ENCODE measurements at places on chromosomes 16 and 17. TPM values are rescaled to one million over a fixed set of nuclear protein-coding genes. Genes with fewer than 3 reads are reported as not detected.

DNA sequence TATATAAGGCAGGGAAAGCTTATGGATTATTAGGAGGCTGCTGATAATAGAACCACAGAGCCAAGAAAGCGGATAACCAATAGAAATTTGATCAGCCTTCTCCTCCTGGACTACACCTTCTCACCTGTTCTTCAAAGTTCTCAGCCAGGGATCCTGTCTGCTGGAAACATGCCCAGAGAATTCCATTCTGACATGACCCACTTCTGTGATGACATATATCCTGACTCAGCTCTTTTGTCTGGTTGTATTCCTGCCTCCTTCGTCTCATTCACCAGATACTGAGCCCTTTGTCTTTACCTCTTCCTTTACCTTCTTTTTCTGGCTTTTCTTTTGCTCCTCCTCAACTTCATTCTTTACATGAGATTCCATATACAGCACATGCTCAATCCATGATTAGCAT lies 576.1 kb downstream of the CDH11 start:
- no peak for DNase-seq
- no peaks in the 10 kb centered on the region for H3K4me1 ChIP-seq
- no peak overlapping the region for H3K27ac ChIP-seq
- H3K36me3 ChIP-seq: no peaks in the 10 kb centered on the region
- H3K27me3 ChIP-seq: no peaks in the 10 kb centered on the region

DNA sequence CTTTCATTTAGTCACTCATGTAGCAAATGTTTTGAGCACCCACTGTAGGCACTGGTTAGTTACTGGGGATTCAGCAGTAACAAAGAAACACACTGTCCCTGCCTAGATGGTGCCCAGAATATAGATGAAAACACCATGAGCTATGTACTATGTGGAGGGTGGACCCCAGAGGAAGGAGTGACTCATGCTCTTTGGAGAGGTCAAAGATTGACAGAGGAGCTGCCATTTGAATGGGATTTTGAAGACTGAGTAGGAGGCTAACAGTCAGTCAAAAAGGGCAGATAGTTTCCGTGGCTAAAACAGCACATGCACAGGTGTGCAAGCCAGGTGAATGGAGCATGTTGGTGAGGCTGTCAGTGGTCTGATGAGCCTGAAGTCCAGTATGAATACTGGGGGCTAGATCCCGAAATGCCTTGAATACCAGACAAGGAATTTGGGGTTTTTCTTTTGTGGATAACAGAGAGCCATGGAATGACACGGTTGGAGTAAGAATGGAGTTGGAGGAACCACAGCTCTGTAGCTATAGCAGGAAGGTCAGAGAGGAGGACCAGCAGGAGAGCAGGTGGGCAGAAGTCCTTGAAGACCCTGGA lies 6.1 kb downstream of the IL21R start:
- H3K4me1 ChIP-seq: no peaks in the 10 kb centered on the region
- no peaks in the 10 kb centered on the region for H3K27me3 ChIP-seq
- H3K4me3 ChIP-seq: no peak overlapping the region
- H3K36me3 ChIP-seq: no peaks in the 10 kb centered on the region

DNA sequence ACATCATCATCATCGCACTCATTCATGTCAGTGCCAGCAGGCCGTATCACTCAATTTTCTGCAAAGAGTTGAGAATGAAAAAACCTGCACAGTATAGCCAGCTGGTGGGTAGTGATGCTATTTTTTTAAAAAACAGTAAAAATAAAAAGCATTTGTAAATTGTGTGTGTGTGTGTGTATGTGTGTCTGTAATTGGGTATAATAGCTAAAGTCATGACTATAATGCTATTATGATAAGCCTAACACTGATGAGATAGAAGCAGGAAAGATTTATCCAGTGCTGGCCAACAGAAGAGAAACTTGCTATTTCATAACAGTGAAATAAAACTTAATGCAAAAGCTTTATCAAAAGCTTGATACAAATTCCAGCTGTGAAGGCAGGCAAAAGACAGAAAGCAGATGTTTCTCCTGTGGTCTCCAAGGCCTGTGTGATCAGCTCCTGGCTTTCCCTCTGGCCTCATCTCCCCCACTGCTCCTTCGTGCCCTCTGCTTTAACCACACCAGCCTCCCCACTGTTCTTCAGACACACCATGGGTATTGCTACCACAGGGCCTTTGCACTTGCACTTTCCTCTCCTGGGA lies 206.2 kb upstream of the IRX5 start:
- no peaks in the 10 kb centered on the region for H3K36me3 ChIP-seq
- no peaks in the 10 kb centered on the region for H3K27me3 ChIP-seq
- H3K4me3 ChIP-seq: no peak overlapping the region
- no peaks in the 10 kb centered on the region for H3K4me1 ChIP-seq
- no peak for DNase-seq

DNA sequence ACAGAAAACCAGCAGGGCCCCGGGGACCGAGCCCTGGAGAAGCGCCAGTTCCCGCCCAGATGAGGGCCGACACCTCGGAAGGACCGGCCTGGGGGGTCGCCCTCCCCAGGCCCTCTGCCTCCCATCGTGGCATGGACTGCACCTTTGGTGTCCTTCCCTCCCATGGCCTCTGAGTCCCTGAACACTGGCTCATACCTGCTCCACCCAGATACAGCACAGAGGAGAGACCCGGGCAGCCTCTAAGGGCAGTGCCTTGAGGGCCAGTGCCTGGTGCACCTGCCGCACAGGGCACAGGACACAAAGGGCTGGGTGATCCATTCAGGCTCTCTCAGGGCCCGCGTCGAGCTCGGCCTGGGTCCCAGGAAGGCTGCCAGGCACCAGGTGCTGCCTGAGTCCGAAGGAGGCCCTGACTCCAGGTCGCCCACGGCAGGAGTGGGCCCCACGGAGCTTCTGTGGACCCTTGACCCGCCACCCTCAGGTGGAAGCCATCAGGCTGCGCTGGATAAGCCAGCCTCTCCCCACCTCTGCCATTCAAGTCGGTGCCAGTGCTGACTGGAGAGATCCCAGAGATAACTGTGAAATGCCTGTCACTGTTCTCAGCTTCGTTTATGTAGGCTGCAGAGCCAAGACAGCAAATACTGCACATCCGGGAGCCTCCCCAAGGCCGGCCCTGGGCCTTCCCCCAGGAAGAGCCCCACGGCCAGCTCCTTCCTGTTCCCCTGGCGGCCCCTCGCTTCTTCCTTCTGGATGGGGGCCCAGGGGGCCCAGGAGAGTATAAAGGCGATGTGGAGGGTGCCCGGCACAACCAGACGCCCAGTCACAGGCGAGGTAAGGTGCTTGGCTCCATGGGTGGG lies at the start of gene ZG16B:
ZG16B (plus strand) TSS at position 803 of the 854 bp plus-strand sequence. CDS start 139 bp downstream, outside the sequence.
- H3K27ac ChIP-seq: no peak within 1 kb of the TSS
- DNase-seq: no peak
- no peaks in the 10 kb centered on the region for H3K27me3 ChIP-seq

DNA sequence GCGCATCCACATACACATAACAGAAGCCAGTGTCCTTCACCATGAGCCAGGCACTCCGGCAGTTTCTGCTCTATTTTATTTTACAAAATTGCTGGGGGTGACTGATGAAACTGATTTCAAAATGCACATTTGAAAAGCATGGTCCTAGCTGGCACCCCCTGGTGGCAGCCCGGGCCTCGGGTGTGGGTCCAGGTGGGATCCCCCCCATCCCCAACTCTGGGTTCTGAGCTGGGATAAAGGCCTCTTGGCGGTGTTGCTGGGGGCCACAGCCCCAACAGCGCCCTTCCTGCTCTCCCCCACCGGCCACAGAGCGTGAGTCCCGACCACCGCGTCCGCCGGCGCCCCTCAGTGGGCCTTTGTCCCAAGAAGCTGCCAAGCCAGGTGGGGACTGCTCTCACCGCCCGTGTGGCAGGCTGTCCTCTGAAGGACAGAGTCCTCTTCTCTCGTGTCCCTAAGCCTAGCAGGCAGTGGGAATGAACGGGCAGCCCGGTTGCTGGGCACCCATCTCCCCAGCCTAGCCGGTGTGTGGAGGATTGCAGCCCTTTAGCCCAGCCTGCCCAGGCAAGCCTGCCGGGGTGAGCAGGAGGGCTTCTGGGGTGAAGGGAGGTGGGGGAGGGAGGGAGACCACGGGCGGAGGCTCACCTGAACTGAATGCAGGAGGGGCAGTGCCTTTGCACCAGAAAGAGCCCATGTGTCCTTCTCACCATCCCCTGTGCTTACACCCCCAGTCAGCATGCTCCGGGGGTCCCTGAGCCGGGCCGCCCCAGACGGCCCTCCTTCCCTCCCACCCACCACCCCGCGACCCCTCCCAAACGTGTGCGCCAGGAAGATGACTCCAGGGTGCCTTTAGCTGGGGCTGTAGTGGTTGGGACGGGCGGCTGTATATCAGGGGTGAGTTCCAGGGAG lies 898 bp downstream of the SNAI3 start:
- DNase-seq: peak; percentile 28
- H3K27ac ChIP-seq: no peak overlapping the region
- peaks cover 3% of the 10 kb centered on the region for H3K27me3 ChIP-seq
- H3K36me3 ChIP-seq: no peaks in the 10 kb centered on the region

DNA sequence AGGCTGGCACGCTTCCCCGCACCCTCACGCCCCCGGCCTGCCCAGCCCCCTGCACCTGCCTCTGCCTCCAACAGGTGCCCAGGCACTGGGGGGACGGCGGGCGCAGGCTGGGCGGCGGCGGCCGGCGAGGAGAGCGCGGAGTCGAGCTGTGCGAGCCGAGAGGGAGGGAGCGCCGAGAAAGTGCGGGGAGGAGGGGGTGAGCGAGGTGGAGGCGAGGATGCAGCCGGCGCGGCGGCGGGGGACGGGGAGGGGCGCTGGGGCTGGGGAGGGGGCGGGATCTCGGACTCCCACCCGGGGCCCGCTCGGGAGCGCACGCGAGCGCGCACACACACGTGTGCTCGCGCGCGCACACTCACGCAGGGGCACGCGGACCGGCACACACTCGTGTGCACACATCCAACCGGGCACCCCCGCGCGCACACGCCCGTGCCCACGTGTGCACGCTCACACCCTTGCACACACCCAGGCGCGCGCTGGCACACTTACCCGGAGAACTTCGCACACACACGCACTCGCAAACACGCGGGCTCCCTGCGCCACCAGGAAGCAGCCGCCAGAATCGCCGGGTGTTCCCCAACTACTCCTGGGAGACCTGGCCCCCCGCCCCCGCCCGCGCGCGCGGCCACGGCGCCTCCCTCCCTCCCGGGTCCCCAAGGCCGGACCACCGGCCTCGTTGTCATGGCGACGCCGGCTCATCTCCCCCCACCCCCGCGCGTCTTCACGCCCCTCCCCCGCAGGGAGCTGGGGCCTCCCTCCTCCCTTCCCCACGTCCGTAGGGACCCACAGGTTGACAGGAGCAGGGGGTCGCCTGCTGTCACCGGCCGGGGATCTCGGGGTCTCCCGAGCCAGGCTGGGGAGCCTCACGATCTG lies at the start of gene DOC2A:
DOC2A (minus strand) TSS at position 184 of the 870 bp plus-strand sequence. CDS start 805 bp downstream, outside the sequence.
- peak within 1 kb of the TSS; percentile 29 for H3K4me3 ChIP-seq
- no peaks in the 10 kb centered on the region for H3K36me3 ChIP-seq
- H3K4me1 ChIP-seq: no peaks in the 10 kb centered on the region
- H3K27me3 ChIP-seq: no peaks in the 10 kb centered on the region
- DNase-seq: peak; percentile 57

AATK gene
- 1.4 TPM for total RNA-seq

APOBR gene
- 0.84 TPM for total RNA-seq

Measured in ovary (tissue), 10 donors.